HTR-8/SVneo (cell line): ENCODE measurements at places on chromosomes 1 and 21.

- DNase-seq: peak; percentile 89
Measured at GRCh38 chr1:31789259-31790065, 25.3 kb upstream of the ADGRB2 start.

DNA sequence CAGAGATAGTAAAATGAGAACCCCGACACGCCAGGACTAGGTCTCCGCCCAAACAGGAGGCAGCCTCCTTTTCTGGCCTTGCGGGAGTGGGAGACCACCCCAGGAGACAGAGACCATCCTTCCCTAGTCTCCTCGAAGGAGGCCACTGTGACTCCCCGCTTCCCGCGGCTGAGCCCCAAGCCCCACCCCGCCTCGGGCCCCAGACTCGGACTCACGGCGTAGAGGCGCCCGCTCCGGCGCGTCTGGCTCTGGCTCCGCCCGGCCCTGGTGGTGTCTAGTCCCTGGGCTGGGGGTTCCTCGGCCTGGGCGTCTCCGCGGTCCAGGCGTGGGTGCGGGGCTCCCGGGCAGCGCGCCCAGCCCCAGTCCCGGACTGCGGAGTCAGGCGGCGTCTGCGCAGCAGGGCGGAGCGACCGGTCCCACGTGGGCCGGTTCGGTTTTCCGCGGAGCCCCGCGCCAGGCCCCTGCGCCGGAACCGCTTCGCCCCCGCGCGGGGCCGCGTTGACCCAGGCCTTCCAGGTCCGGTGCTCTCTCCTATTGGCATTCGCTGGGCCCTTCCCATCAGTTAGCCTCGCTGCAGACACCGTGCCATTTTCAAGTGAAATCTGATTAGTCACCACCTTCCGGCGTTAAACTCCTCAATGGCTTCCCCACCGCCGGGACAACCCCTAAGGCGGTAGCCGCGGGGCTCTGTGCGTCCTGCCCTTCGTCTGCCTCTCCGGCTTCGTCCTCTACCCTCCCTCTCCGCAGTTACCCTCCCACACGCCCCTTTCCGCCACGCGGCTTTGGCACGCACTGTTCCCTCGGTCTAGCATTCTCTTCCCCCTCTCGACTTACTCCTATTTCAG lies at the start of gene C1orf216:
TSS of gene C1orf216 (minus strand) at position 393 of the 845 bp plus-strand sequence. CDS start 2,563 bp downstream, outside the sequence.
- peak; percentile 53 for DNase-seq

DNA sequence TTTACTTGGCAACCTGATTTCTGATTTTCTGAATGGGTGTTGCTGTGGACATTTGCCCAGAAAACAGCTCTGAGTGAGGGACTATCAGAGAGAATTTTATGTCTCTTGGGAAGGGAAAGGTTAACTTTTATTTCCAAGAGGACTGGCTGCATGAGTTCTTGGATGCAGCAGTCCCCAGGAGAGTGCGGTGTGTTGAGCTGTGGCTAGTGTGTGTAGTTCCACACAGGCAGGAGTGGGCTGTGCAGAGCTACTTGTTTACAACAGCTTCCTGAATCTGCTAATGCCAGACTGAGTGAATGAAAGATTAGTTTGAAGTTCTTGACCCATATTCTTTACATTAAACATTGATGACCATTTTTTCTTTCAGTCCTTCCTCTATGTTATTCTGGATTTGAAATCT lies 41.0 kb upstream of the APOBEC4 start:
- DNase-seq: no peak

GRCh38 chr1:57600424-57600823 lies 176.6 kb upstream of the DAB1 start:
- no peak for DNase-seq

DNA sequence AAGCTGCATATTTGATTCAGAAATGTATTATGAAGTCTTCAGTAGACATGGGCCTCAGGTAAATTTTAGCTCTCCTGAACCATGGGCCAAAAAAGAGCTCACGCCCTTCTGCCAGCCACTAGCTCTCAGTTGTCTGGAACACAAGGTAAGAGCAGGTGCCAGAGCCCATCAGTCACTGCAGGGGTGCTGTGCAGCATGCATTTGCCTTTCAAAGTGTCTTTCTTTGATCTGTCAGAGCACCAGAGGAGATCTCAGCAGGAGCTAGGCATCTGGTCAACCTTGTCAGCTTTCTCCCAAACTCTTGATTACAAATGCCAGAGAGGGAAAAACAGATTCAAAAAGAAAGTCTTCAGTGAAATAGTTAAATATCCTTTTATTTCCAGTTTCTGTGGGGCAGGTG lies 332.3 kb downstream of the COL11A1 start:
- DNase-seq: no peak

GRCh38 chr1:231694465-231695077 lies 68.0 kb downstream of the DISC1 start:
- no peak for DNase-seq

DNA sequence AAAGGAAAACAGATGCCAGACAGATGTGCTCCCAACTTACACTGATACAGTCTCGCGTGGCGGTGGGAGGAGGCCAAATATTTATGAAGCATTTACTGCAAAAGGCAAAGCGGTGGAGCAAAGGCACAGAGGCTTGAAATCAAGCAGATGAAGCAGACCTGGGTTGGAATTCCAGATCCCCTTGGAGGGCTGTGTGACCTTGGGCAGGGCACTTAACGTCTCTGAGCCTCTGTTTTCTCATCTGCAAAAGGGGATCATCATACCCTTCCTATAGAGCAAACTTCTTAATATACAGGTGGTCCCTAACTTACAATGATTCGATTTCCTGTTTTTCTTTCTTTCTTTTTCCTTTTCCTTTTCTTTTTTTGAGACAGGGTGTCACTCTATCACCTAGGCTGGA lies 54.1 kb downstream of the IGSF21 start:
- DNase-seq: no peak

- DNase-seq: no peak
Measured at GRCh38 chr1:67843331-67843730, 10.1 kb upstream of the GNG12 start.

- no peak for DNase-seq
Measured at GRCh38 chr1:58779059-58779754, 4.6 kb downstream of the JUN start.

DNA sequence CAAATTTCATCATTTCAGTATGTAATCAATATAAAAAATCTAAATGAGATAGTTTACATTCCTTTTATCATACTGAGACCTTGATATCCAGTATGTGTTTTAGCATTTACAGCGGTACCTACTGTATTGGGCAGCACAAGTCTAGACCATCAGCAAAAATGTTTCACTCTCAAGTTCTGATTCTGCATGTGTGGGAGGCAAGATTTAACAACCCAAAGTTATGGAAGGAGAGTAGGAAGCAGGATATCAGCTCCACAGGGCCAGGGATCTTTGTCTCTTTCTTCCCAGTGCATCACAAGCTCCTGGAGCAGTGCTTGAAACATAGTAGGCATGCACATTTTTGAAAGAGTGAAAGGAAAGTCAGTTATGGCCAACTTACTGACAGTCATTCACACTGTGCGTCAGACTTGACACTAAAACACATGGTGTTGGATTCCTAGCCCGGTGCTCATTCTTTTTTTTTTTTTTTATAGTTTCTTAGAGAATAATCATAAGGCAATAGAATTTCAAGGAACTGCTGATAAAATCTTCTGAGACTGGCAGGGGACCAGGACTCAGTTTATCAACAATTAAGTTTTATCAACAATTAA lies 6.1 kb downstream of the TENT5C start:
- no peak for DNase-seq

GRCh38 chr21:27590271-27590670 lies 623.4 kb upstream of the ADAMTS5 start:
- DNase-seq: no peak

DNA sequence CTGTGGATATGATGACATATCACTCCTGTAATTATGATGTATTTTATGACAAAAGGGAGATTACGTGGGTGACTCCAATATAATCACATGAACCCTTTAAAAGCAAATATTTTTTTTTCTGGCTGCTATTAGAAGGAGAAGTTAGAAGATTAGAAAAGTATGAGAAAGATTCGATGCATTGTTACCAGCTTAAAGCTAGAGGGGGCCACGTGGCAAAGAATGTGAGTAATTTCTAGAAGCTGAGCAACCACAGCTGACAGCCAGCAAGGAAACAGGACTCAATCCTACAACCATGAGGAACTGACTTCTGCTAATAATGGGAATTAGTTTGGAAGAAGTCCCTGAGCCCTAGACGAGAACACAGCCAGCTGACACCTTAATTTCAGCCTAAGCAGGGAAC lies 56.3 kb upstream of the C1orf87 start:
- DNase-seq: no peak

DNA sequence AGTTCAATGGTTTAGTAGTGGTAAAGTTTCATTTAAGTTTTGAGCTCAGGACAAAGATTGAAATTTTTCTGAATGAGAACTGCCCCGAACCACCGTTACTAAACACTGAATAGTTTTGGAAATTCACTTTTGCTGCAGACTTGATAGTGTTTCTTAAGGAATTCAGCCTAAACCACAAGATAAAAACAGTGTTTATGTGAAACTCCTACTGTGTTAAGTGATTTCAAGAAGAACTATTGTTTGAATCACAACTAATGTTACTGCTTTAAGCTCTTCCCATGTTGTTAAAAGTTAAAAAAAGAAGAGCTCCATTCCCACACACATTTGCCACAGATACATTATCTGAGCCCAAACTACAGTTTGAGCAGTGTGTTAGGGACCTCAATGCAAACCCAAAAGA lies 159.2 kb downstream of the DYRK1A start:
- no peak for DNase-seq

- no peak for DNase-seq
Measured at GRCh38 chr21:44765231-44766013, 36.2 kb downstream of the UBE2G2 start.

GRCh38 chr1:3987669-3988235 lies 87.7 kb upstream of the C1orf174 start:
- no peak for DNase-seq

GRCh38 chr1:119294199-119294598 lies 74.4 kb upstream of the HAO2 start:
- DNase-seq: no peak

GRCh38 chr1:64483731-64484414 lies 13.9 kb downstream of the CACHD1 start:
- DNase-seq: no peak

DNA sequence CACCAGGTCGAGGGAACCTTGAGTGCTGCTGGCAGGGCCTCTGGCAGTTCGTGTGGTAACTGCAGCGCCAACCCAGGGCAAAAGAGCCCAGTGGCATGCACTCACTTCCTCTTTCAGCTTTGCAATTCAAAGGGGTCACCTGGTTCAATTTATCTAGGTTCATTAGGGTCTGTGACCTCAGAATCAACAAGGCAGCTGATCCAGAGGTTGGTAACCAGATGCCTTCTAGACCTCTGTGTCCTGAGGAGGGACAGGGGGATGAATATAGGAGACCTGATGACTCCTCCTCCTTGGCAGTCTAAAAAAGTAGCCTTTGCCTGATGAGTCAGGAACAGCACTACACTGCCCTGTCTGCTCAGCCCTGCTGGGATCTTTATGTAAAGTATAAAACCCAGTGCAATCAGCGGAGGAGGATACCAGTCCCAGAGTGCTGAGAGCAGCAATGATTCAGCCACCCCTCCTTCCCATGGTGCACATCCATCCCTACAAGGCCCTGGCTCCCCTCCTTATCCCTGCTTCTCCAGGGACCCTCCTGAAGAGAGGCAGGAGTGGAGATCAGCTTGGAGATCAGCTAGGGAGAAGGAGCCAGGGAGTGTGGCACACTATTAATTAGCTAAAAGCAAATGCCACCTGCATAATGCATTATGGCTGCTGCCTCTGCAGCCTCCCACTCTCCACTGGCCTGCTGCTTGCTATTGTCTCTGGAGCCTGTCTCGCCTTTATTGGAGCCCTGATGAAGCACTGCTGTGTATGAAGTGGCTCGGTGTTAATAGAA lies 11.2 kb upstream of the FMOD start:
- no peak for DNase-seq

- no peak for DNase-seq
Measured at GRCh38 chr1:116219651-116220434, 108.6 kb downstream of the MAB21L3 start.

DNA sequence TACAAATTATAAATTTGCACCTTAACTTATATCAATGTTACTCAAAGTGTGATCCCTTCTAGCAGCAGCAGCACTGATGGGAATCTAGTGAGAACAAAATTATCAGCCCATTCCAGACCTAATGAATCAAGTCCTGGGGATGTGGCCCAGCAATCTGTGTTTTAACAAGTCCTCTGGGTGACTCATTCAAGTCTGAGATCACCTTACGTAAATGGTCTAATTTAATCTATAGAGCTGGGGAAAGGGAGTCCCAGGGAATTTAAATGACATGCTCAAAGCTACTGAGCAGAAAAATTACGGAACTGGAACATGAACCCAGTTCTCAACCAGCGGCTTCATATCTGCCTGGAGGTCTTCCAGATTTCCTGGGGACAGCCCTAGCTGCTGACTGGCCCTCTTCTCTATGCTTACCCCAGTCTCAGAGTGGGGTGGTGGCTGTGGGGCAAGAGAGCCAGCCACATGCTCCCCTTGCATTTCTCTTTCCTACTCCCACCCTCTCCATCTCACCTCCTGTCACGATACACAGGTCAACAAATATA lies 220.0 kb downstream of the TM2D1 start:
- DNase-seq: no peak

DNA sequence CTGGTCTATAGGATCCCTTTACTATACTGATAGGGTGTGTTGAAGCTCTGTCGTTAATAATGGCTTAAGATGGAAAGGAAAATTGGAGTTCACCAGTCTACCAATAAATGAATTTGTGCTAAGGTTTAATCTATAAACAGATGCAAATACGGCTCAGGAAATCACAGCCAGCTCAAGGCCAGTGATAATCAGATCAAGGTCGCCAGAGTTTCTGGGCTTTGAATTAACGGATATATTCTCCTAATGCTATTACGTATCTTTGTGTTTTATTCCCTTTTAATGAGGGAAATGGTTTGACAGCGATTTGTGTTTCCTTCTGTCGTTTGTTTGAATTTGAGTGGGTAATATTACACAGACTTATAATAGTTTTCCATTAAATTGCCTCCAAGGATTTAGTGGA lies 279.6 kb downstream of the BACH1 start:
- DNase-seq: no peak

GRCh38 chr1:94953107-94953506 lies 26.2 kb upstream of the CNN3 start:
- no peak for DNase-seq

DNA sequence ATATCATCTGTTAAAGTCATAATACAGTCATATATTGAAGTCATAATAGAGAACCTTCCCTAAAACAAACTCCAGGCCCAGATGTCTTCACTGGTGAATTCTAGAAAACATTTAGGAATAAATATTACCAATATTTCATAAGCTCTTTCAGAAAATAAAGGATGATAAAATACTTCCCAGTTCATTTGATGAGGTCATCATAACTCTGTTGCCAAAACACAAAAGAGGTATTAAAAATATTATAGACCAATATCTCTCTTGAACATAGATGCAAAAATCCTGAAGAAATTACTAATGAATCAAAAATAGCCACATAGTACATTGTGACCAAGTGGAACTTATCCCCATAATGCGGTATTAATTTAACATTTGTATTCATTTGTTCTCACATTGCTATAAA lies 132.4 kb upstream of the ZP4 start:
- no peak for DNase-seq

GRCh38 chr1:55962472-55962871 lies 616.9 kb downstream of the PLPP3 start:
- DNase-seq: no peak

GRCh38 chr21:40769231-40769630 lies 77.7 kb downstream of the DSCAM start:
- no peak for DNase-seq

GRCh38 chr1:195663549-195664280 lies 944.5 kb downstream of the KCNT2 start:
- peak; percentile 22 for DNase-seq
